ENCODE measurements at places on chromosomes 12 and 14.

- no peak for DNase-seq
These were observed 59.2 kb downstream of the ERC1 start for GRCh38 chr12:1050059-1050707.

DNA sequence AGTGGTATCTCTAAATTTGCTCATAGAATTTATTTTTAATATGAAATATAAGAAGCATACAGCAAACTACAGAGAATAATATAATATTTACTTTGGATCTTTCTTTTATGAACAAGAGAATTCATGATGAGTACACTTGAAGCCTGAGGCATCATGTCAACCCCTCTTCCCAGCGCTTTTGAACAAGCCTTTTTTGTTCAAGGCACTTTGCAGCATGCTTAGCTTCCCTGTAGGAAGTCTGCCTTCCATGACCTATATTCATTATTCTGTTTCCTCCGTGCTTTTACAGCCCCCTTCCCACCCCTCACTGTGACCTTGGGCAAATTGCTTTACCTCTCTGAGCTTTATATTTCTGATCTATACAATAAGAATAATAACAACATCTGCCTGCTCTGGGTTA lies 41.6 kb downstream of the SCN8A start:
- no peak for DNase-seq

GRCh38 chr12:53324113-53324778 lies 2.8 kb upstream of the AAAS start:
- DNase-seq, result no peak

GRCh38 chr14:97975962-97976361 lies 1178.8 kb downstream of the VRK1 start:
- DNase-seq, result no peak

DNA sequence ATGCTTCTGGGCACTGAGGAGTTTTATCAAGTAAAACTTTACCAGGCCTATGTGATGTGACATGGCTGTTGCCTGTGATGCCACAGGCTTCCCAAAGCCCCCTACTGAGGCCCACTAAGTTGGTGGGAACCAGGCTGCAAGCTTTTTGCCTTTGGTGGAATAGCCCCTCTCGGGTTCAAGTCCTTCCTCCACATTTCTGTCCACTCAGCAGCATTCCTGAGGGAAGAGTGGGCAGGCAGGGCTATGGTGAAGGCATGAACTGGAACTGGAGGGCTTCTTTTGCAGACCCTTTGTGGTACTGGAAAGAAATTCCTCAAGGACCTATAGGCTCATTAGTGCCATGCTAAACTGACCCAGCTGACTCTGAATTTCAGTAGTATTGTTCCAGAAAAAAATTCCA lies 48.5 kb downstream of the WDR20 start:
- DNase-seq, result no peak

DNA sequence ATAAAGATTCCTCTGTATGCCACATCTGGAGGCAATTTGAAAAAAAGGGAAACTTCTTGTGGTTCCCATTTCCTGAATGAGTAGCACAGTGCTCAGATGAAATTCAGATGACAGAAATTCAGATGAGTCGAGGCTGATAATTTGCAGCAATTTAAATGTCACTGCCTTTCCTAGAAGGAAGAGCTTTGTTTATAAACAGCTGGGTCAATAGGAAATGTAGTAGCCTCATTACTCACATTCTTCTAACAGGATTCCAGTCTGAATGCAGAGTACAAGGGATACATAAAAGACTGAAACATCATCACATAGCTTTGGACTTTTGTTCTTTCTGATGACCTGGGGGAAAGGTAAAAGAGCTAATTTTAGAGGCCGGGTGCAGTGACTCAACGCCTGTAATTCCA lies 11.3 kb upstream of the DACT1 start:
- DNase-seq, result no peak

GRCh38 chr14:30420515-30420914 lies 138.4 kb upstream of the G2E3 start:
- no peak for DNase-seq

DNA sequence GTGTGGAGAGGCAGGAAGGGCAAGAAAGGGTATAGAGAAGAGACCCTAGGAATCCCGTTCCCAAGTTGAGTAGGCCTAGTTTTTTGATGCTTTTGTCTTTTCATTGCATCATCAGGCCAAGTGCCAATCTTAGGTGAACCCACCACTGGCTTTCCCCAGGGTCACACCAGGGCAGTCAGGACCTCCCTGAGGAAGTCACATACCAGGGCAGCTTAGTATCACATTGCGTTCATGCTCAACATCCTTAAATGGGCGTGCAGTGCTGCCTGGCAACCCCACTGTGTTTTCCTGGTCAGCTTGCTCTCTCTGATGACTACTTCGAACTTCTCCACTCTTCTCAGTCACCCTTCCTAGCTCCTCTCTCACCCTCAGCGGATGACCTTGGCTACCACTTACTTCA lies 9.0 kb downstream of the ASIC1 start:
- peak; percentile 34 for DNase-seq

DNA sequence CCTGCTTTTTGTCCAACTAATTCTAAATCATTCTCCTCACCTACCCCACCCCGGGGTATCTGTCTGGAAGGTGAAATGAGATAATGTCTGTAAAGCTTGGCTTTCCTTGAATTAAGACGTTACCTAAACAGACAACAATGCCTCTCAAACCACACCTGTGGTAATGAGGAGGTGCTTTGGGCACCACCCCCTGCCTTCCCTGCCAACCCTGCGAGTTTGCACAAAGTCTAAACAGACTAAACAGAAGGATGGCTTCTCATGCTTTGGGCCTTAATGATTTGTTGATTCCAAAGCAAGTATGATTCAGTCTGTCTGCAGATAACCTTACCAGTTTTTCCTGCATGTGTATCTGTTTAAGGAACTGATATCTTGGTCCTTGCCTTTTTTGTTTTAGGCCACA lies 82.4 kb downstream of the ZFC3H1 start:
- DNase-seq, result no peak

DNA sequence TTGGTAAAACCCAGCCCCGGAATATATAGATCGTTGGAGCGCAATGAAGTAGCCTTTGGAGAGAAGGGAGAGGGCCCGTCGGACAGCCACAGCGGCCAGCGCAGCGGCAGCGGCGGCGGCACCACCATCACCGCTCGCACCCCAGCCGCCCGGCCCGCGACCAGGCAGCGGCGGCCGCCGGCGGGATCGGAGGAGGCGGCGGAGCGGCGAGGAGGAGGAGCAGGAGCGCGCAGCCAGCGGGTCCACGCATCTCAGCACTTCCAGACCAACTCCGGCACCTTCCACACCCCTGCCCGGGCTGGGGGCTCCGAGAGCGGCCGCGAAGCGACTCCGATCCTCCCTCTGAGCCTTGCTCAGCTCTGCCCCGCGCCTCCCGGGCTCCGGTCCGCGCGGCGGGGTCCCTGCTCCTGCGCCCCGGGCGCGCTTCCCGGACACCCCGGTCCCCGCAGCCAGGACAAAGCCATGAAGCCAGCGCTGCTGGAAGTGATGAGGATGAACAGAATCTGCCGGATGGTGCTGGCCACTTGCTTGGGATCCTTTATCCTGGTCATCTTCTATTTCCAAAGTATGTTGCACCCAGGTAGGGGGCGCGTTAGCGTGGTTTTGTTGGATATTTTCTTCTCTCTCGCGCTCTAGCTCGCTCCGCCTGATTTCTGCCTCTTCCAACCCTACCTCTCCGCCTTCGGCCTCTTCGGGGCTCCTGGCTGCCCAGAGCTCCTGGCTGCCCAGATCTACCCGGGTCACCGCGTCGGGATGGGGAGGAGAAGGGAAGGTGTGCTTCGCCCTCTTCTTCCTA lies 400 bp downstream of the CHST11 start:
- peak; percentile 23 for DNase-seq

DNA sequence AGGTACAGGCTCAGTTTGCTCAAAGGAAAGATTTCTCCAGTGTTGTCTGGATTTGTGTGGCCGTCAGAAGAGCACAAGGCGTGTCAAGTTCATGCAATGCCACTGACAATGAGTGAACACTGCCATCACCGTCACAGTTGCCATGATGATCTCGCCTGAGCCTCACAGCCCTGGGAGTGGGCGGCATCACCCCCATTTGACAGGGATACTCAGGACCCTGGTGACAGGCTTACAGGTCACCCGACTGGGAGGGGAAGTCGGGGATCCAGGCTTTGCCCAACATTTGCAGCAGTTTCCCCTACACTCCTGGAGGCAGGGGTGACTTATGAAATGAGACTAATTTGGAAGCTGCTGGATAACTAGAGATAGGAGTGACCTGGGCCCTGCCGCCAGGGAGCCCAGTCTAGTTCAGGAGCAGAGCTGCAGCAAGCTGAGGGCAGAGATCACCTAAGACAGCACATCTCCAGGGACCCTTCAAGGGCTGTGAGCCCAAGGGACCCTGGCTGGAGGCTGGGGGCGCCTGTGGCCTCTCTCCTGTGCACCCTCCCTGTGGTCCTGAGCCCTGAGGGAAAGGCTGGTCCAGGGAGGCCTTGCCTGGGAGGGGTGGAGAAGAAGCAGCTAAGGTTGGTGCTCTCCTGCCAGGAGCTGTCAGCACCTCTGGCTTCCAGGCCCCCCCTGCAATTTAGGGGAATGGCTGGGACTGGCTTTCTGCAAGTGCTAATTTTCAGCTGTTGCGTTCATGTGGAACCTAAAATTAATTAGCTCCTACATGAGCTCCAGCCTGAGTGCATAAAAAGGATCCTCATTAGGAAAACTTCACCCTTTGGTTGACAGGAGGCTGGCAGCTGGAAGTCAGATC lies 32.4 kb upstream of the BEGAIN start:
- DNase-seq, result no peak

GRCh38 chr12:5280086-5280485 lies 151.8 kb upstream of the NTF3 start:
- no peak for DNase-seq

GRCh38 chr12:100564090-100564489 lies 9.4 kb upstream of the GAS2L3 start:
- no peak for DNase-seq

DNA sequence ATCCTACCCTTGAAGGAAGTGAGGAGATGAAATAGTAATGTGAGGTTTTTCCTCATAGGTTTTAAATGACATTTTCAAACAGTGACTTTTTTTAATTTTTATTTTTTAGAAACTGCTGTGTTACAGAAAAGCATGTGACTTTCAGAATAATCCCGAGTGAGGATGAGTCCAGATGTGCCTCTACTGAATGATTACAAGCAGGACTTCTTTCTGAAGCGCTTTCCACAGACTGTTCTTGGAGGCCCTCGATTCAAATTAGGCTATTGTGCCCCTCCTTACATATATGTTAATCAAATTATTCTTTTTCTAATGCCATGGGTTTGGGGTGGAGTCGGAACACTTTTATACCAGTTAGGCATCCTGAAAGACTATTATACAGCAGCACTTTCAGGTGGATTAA lies 15.8 kb downstream of the PCNX4 start:
- no peak for DNase-seq

GRCh38 chr12:59668674-59669073 lies 72.8 kb downstream of the SLC16A7 start:
- DNase-seq, result no peak

DNA sequence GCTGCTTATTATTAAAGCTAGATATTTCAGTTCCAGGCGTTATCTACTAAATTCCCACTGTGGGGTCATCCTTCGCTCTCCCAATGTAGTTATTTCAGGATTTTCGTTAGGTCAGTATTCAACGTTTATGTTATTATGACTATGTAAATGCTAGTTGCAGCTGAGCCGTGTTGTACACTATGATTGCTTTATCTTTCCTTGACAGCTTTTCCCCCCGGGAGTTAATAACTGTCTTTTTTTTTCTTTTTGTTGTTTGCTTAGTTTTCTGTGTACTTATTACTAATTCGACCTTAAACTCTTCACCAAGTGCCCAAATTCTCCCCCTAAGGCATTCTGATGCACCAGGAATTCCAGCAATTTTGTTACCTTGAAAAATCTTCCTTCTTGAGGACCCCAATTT lies 48.5 kb downstream of the SUDS3 start:
- no peak for DNase-seq

DNA sequence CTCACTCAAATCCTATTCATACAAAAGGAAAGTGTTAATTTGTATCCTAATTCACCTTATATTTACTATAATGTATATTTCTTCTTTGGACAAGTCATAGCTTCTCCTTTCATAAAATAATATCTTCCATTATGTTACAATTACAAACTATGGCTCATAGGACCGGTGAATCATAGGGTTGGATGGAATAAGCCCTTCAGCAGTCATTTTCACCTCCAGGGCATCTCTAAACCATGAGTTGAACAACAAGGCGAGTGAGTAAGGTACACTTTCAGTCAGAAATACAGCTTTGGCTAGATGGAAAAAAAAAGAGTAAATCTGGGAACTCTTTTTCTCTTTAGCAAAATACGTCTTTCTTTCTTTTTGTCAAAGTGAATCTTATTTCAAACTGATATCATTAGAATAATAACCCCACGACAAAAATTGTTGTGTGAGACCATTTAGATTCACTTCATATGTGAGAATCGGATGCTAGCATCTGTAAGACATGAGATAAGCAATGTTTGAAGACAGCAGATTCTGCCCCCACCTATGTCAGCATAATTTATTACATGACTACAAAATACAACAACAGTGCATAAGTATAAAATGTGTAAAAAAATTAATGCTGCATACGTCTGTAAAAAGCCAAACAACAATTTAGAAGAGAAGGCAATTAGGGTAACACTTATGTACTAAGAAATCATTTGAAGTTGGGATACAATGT lies 184.4 kb upstream of the SLC38A2 start:
- no peak for DNase-seq
